ENCODE measurements at places on chromosomes 6 and 20. TPM values are rescaled to one million over a fixed set of nuclear protein-coding genes. Genes with fewer than 3 reads are reported as not detected.

CST5 gene
- not detected for total RNA-seq

PAQR8 gene
- 10.7 TPM for total RNA-seq

GRCh38 chr6:3516092-3516491 is 59.2 kb upstream of the SLC22A23 start:
- H3K4me3 ChIP-seq: no peak overlapping the region
- DNase-seq: no peak

GRCh38 chr20:48788486-48789072 is 39.2 kb downstream of the PREX1 start:
- H3K36me3 ChIP-seq: no peaks in the 10 kb centered on the region
- no peak for DNase-seq
- peak overlapping the region; percentile 83 for H3K4me3 ChIP-seq
- H3K27me3 ChIP-seq: no peaks in the 10 kb centered on the region
- H3K27ac ChIP-seq: peak overlapping the region; percentile 97
- H3K4me1 ChIP-seq: peaks cover 76% of the 10 kb centered on the region

- peak overlapping the region; percentile 95 for H3K4me3 ChIP-seq
- peaks cover 4% of the 10 kb centered on the region for H3K36me3 ChIP-seq
- peaks cover 33% of the 10 kb centered on the region for H3K27me3 ChIP-seq
- DNase-seq: no peak
Measured at GRCh38 chr6:33313105-33313708, 671 bp downstream of the TAPBP start.

GRCh38 chr6:53417141-53417540 is 68.4 kb upstream of the ELOVL5 start:
- no peaks in the 10 kb centered on the region for H3K36me3 ChIP-seq
- DNase-seq: no peak
- H3K27ac ChIP-seq: no peak overlapping the region
- no peaks in the 10 kb centered on the region for H3K27me3 ChIP-seq
- H3K4me3 ChIP-seq: no peak overlapping the region

DNA sequence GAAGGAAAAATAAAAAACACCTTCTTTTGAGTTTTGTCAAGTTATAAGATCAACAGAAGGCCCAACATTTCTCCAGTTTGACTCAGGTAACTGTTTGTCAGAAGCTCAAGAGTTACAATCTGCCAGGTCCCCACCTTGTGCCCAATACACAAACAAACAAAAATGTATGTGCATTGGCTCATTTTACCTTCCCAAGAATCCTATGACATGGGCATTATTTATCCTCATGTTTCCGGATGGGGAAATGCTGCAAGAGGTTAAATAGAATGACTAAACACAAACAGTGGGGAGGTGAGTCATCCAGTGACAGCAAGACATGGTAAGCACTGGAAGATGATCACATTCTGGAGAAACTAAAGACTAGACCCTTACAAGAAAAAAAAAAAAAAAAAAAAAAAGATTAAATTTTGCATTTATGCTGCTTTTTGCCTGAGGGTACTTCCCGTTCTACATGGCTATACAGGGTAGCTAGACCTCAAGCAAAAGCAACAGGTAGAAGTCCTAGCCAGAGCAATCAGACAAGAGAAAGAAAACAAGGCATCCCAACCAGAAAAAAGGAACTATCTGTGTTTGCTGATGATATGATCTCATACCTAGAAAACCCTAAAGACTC is 23.6 kb upstream of the ANKRD60 start:
- no peak overlapping the region for H3K27ac ChIP-seq
- no peak overlapping the region for H3K4me3 ChIP-seq
- no peaks in the 10 kb centered on the region for H3K27me3 ChIP-seq
- peaks cover 14% of the 10 kb centered on the region for H3K36me3 ChIP-seq
- no peaks in the 10 kb centered on the region for H3K4me1 ChIP-seq
- DNase-seq: no peak

DNA sequence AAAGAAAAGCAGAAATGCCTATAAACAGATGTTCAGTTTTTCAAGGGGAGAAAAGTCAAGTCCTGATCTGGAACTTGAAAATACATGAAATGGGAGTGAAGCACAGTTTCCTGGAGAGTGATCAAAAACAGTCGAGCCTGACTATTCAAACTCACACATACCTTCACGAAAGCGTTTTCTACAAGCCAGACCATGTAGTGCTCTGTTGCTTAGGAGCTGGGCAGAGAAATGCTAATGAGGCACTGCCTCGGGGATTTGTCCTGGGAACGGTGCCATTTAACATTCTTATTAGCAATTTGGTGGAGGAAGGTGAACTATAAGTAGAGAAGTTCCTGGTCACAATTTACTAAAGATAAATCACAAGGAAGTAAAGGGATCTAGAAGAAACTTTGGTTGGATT is 5.9 kb downstream of the NHSL1 start:
- peak overlapping the region; percentile 51 for H3K27ac ChIP-seq
- peak overlapping the region; percentile 58 for H3K4me3 ChIP-seq
- H3K36me3 ChIP-seq: peaks cover 12% of the 10 kb centered on the region
- no peaks in the 10 kb centered on the region for H3K27me3 ChIP-seq
- H3K4me1 ChIP-seq: peaks cover 65% of the 10 kb centered on the region

DNA sequence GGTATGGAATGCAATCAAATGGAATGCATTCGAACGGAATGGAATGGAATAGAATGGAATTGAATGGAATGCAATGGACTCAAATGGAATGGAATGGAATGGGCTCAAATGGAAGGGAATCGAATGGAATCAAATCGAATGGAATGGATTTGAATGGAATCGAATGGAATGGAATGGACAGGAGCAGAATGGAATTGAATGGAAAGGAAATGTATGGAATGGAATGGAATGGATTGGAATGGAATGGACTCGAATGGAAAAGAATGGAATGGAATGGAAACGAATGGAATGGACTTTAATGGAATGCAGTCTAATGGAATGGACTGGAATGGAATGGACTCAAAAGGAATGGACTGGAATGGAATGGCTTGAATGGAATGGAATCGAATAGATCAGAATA is 18.3 kb upstream of the DEFB115 start:
- H3K27me3 ChIP-seq: no peaks in the 10 kb centered on the region
- no peak overlapping the region for H3K27ac ChIP-seq
- H3K4me3 ChIP-seq: no peak overlapping the region
- no peak for DNase-seq
- no peaks in the 10 kb centered on the region for H3K4me1 ChIP-seq

DNA sequence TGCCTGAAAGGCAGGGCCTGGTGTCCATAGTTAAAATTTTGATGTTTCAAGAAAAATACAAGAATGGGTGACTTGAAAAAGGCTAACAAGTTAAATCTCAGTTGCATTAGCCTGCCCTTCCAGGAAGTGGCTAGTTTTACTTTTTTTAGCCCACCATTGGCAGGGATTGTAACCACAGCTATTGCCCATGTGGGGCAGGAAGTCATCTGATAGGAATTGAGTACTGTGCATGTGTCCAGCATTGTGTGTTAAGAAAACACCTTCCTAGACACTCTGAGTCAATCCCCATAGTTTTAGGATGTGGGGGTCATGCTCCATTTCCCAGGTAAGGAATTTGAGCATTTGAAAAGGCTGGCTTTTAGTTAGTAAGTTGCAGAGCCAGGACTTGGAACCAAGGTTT is 26.9 kb downstream of the LYRM2 start:
- H3K36me3 ChIP-seq: no peaks in the 10 kb centered on the region
- H3K4me3 ChIP-seq: no peak overlapping the region
- DNase-seq: no peak
- no peak overlapping the region for H3K27ac ChIP-seq

DNA sequence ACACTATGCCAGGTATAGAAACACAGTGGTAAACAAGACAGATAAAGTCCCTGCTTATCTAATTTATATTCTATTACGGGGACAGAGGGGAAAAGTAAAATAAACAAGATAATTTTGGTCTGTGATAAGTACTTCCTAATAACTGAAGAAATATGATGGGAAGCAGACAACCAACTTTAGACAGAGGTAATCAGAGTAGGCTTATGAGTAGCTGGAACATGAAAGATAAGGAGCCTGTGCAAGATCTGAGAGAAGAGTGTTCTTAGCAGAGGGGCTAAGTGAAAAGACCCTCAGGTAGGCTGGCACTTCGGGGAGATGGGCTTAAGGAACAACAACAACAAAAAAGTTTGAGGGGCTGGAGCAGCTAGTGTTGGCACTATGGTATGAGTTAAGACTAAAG is 4.1 kb downstream of the RNF8 start:
- no peaks in the 10 kb centered on the region for H3K27me3 ChIP-seq
- no peak for DNase-seq
- H3K36me3 ChIP-seq: no peaks in the 10 kb centered on the region
- H3K27ac ChIP-seq: no peak overlapping the region
- peaks cover 21% of the 10 kb centered on the region for H3K4me1 ChIP-seq

- H3K36me3 ChIP-seq: no peaks in the 10 kb centered on the region
- no peak for DNase-seq
- H3K4me1 ChIP-seq: peaks cover 5% of the 10 kb centered on the region
- H3K4me3 ChIP-seq: no peak overlapping the region
Measured at GRCh38 chr6:68144667-68145066, 490.4 kb upstream of the ADGRB3 start.
